BJ (cell line): ENCODE measurements at places on chromosomes 11 and 22. TPM values are rescaled to one million over a fixed set of nuclear protein-coding genes. Genes with fewer than 3 reads are reported as not detected.

Gene TREH
- not detected in 2 replicates for polyA plus RNA-seq

Gene LRRC55
- polyA plus RNA-seq: not detected in 2 replicates

Gene PHOX2A
- polyA plus RNA-seq: not detected in 2 replicates

Gene CCDC73
- not detected in 2 replicates for polyA plus RNA-seq

Gene SUSD2
- 2.6 and 5.2 TPM in 2 replicates for polyA plus RNA-seq

Gene ME3
- 9.7 and 15.8 TPM in 2 replicates for polyA plus RNA-seq

Gene LGALS12
- polyA plus RNA-seq: not detected in 2 replicates

Gene A4GALT
- polyA plus RNA-seq: 3.1 and 6.7 TPM in 2 replicates

Gene TRPM5
- not detected in 2 replicates for polyA plus RNA-seq

Gene FOLH1
- not detected in 2 replicates for polyA plus RNA-seq

Gene POU2AF3
- polyA plus RNA-seq: not detected in 2 replicates

Gene APLP2
- polyA plus RNA-seq: 382 and 465 TPM in 2 replicates

Gene TRIM5
- 19.1 and 21.2 TPM in 2 replicates for polyA plus RNA-seq

Gene SLC25A18
- polyA plus RNA-seq: 0.07 TPM in 1 of 2 replicates, not detected in the other

Gene GGT1
- 2.0 and 2.4 TPM in 2 replicates for polyA plus RNA-seq
